GM23248 (cell line): ENCODE measurements at places on chromosomes 2 and 18.

DNA sequence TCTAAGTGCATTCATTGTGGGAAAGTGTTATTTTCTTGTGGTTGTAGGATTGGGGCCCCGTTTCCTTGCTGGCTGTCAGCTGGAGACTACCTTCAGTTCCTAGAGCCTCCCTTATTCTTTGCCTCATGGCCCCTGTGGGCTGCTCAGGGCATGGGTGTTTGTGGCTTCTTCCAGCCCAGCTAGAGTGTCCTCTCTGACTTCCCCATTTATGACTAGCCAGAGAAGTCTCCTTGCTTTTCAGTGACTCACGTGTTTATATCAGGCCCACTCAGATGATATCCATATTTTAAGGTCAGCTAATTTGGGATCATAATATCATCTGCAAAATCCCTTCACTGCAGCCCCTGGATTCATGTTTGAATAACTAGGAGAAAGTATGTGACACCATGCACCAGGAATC lies 62.8 kb downstream of the DTNA start:
- DNase-seq, result peak; percentile 73

DNA sequence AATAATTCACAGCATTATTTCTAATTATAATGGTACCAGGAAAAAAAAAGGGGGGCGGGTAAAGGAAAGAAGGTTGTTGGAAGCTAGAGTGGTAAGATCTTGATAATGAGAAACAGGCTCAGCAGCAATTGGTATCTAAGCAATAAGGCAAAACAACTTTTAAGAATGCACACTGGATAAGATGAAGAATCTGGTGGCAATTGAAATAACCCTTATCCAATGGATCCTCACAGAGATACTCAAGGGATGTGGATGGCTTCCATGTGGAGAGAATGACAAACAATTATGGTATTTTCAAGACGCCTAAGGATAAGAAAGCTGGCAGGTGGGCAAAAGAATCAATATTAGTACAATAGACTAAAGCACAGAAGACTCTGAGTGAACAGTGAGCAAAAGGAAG lies 153.6 kb downstream of the UPP2 start:
- no peak for DNase-seq

DNA sequence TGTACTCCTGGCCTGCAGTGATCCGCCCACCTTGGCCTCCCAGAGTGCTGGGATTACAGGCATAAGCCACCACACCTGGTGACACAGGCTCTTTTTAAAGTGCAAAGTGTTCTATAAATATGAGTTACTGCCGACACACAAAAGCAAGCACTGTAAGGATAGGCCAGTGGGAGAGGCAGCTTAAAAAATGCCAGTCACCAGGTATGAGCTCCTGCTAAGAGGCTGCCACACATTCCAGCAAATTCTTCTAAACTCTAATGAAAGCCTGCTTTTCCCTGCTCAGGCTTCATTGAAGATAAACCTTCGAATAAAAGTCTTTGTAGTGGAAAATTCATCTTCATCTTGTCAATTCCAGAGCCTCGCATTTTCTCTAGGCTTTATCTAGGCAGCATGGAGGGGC lies 203.0 kb upstream of the PID1 start:
- DNase-seq, result no peak

- DNase-seq, result no peak
Measured at GRCh38 chr2:231992888-231993287, 31.4 kb downstream of the DIS3L2 start.

GRCh38 chr18:22456547-22456946 lies 38.8 kb upstream of the CTAGE1 start:
- no peak for DNase-seq

DNA sequence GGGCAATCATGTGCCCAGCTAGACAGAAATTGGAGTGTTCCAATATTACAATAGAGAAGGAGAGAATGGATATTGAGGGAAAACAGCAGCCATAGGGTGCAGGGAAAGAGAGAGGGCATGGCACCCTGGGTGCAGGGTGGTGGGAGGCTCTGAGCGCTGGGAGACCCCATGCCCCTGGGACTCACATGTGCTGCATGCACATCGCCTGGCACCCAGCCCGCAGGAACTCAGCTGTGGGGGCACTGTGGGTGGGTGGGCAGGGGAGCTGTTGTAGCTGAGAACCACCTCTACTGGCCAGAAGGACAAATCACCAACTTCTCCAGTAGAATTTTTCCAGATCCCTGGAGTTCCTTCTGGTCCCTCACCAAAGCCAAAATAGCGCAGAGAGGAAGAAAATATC lies 7.2 kb upstream of the NEURL3 start:
- no peak for DNase-seq

- no peak for DNase-seq
Measured at GRCh38 chr2:213689585-213689984, 405.3 kb downstream of the SPAG16 start.
